Testis (tissue), 5 donors: ENCODE measurements at places on chromosomes 6 and 20. TPM values are rescaled to one million over a fixed set of nuclear protein-coding genes. Genes with fewer than 3 reads are reported as not detected.
A peak's percentile ranks its signal among the peaks of the same experiment; 100 is the strongest.

GRCh38 chr6:122717350-122717749 lies 62.2 kb upstream of the FABP7 start:
- no peaks in the 10 kb centered on the region for H3K27me3 ChIP-seq
- H3K36me3 ChIP-seq, result no peaks in the 10 kb centered on the region
- no peak for DNase-seq
- H3K27ac ChIP-seq, result no peak overlapping the region
- no peaks in the 10 kb centered on the region for H3K4me1 ChIP-seq

DNA sequence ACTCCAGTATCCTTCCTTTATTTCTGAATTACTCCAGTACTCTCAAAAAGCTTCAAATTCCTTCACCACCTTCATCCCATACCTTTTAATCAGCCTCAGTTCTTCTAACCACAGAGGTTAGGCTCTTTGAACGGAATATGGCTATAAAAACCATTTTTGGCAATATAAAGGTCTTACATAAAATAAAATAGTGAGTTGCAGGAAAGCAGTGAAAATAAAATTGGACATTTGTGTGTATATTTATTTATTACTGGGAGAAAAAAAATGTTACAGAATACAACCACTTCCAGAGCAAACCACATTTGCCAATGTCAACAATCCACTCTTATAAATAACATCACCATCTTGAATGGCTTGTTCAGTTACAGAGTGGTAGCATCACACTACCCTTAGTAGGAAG lies 7.7 kb downstream of the HDDC2 start:
- no peaks in the 10 kb centered on the region for H3K4me1 ChIP-seq
- H3K27ac ChIP-seq, result no peak overlapping the region
- H3K4me3 ChIP-seq, result no peak overlapping the region
- H3K36me3 ChIP-seq, result no peaks in the 10 kb centered on the region
- no peak for DNase-seq

GRCh38 chr20:52340036-52340634 lies 148.6 kb upstream of the ZFP64 start:
- DNase-seq, result peak; percentile 33
- no peak overlapping the region for H3K27ac ChIP-seq
- H3K4me3 ChIP-seq, result no peak overlapping the region
- no peaks in the 10 kb centered on the region for H3K4me1 ChIP-seq
- no peaks in the 10 kb centered on the region for H3K27me3 ChIP-seq

DNA sequence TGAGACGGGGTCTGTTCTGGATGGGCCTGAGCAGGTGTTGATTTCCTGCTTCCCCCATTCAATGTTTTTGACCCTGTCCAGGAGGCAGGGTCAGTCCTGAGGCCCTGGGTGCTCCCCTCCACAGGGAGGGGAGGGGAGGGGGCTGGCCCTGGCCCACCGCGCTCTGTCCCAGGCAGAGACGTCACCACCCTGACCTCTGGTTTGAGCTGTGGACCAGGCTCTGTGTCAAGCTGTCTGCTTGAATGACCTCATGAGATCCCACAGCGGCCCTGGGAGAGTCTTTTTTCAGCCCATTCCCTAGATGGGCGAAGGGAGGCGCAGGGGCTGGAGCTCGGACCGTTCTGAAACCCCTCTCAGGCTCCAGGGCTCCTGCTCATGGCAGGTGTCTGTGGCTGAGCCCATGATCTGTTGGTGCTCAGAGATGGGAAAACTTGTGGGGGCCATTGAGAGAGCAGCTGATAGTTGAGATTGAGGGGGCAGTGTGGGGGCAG lies 8.9 kb upstream of the LKAAEAR1 start:
- no peak overlapping the region for H3K27ac ChIP-seq
- DNase-seq, result no peak
- H3K36me3 ChIP-seq, result no peaks in the 10 kb centered on the region

- no peak for DNase-seq
- H3K27me3 ChIP-seq, result no peaks in the 10 kb centered on the region
- no peak overlapping the region for H3K4me3 ChIP-seq
These were observed 125.5 kb downstream of the IPCEF1 start for GRCh38 chr6:154230910-154231595.

Gene SLC29A1
- total RNA-seq, result 51.3 TPM

Gene ADGRF5
- 8.8 TPM for total RNA-seq
